Pons (tissue), 1 donor: ENCODE measurements at places on chromosomes 16 and 17.

- DNase-seq, result no peak
Observed at GRCh38 chr16:67158637-67159600, 790 bp downstream of the TRADD start.

GRCh38 chr16:84047206-84047605, 4.6 kb upstream of the SLC38A8 start:
- DNase-seq, result no peak

GRCh38 chr16:2948807-2949704, 15.0 kb upstream of the KREMEN2 start:
- no peak for DNase-seq

- no peak for DNase-seq
Observed at GRCh38 chr16:6545329-6545728, 787.3 kb upstream of the RBFOX1 start.
